Activated naive CD8-positive, alpha-beta T cell treated with anti-CD3 and anti-CD28 coated beads, Interleukin-2, amount 10 ng/mL, durations not matched to agents 7 days and 5 days (primary cell): ENCODE measurements at places on chromosomes 13 and 19. TPM values are rescaled to one million over a fixed set of nuclear protein-coding genes. Genes with fewer than 3 reads are reported as not detected.

Gene FUT6
- 0.91 TPM for total RNA-seq

Gene FAAP24
- total RNA-seq, result 6.3 TPM

Gene SYDE1
- total RNA-seq, result 0.33 TPM

Gene CABP5
- not detected for total RNA-seq

DNA sequence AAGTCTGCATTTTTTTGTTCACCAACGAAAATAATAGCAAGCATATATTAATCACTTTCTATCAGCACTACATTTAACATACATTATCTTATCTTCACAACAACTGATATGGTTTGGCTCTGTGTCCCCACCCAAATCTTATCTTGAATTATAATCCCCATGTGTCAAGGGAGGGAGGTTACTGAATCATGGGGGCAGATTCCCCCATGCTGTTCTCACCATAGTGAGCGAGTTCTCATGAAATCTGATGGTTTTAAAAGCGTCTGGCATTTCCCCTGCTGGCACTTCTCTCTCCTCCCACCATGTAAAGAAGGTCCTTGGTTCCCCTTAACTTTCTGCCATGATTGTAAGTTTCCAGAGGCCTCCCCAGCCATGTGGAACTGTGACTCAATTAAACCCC is 235.7 kb upstream of the RXFP2 start:
- H3K27me3 ChIP-seq, result no peaks in the 10 kb centered on the region
- H3K36me3 ChIP-seq, result no peaks in the 10 kb centered on the region
- no peaks in the 10 kb centered on the region for H3K4me1 ChIP-seq
- no peak overlapping the region for H3K4me3 ChIP-seq

DNA sequence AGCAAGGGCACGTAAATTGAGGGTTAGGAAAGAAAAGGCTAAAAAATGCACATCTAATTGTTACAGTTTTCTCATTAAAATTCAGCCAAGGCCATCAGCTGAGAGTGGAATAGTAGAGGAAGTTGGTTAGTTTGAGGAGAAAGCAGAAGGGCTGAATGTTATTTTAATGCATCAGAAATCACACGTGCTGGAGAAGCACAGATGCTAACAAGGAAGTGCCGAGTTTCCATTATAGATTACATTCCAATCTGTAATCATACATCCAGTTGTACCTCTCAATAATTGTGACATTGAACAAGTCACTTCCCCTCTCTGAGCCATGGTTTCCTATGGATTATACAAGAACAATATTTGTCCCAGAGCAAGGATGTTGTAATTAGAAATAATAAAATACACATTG is 25.1 kb downstream of the FPR3 start:
- no peak for DNase-seq
- H3K36me3 ChIP-seq, result no peaks in the 10 kb centered on the region
